ENCODE measurements at places on chromosomes 13 and 19.
A peak's percentile ranks its signal among the peaks of the same experiment; 100 is the strongest.

DNA sequence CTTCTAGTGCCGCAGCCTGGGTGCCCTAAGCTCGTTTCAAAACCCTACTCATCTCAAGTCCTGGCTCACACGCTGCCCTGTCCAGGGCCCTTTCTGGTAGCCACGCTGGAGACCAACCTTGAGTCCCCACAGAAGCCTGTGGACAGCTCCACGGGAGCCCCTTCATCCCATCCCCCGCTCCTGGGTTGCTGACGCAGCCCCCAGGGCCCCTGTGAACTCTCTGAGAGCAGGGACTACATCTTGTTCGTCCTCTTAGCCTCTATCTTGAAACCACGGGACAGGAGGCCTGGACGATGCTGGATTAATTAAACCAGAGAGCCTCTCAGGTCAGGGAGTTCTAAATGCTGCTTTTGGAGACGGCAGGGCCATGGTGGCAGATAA, 7.4 kb downstream of the MLLT1 start:
- no peak for DNase-seq

DNA sequence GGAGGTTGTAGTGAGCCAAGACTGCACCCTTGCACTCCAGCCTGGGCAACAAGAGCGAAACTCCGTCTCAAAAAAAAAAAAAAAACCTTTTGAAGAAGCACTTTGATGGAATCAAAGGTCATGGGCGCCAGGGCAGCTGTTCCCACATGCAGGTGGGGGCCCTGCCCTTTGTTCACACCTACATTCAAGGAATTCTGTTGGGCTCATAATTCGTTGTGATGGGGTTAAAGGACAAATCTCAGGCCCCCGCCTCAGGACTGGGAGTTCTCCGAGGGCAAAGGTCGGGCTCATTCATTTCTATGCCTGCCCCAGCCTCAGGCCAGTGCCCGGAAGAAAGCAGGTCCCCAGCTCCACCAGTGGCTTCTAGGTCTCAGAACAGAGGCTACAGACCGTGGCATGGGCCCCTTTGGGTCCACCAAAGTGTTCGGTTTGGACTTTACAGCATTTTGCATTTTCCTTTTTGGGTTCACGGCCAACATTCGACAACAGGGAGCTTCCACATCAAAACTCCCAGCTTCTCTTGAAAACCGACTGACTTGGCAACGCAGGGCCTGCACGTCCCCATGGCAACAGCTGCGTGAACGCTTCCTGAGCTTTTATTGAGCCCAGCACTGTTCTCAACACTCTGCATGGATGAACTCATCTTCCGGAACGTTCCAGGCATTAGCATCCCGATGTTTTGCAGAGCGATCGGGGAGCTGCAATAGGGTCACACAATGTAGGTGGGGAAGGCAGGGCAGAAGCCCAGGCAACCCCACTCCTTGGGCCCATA, 10.1 kb upstream of the GTF2F1 start:
- no peak for DNase-seq

DNA sequence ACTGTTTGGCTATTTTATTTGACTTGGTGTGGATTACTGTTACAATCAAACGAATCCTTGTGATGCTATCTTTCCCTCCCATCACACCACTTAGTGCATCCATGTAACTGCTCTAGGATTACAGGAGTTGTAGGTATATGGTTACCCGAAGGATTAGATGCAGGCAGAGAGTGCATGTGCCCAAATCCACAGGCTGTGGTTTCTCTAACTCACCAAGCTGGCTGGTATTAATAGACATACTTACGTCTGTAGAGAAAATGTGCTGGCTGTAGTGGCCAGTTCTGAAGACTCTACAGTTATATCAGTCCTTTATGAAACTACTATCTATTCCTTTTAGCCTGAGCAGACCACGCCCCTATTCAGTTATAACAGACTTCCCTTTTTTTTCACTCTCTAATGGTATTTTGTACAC, 1.1 kb upstream of the HMGB1 start:
- no peak for DNase-seq

- DNase-seq, result no peak
Observed at GRCh38 chr13:25371158-25371874, 458 bp upstream of the ATP8A2 start.

- no peak for DNase-seq
Observed at GRCh38 chr19:28607066-28607583, 605.8 kb downstream of the UQCRFS1 start.

- no peak for DNase-seq
Observed at GRCh38 chr19:17220207-17220758, 5.1 kb downstream of the USE1 start.

DNA sequence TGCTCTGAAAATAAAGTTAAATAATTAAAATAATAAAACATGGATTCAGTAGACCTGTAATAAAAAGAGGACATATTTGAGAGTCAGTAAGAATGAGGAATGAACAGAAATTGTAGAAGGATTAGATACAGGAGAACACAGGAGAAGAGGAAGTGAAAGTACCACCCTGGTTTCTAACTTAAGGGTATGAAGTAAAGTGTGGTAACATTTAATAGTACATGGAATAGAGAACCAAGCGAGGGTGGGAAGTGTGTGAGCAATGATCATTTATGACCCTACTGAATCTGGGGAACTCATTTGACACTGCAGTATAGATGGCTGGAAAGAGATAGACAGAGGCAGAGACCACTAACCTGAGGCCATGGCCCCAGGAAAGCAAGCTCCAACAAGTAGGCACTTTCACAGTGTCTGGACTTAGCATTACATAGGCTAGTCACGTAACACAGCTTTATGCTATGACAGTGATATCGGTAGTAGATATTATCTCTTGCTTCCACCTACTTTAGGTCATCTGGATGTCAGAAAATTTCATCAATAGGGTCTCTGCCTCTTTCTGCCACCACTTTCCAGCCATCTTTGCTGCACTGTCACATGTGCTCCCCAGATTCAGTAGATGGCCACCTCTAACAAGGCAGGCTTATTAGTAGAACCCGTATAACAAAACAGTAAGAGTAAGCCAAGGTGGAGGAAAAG, 633.9 kb upstream of the MIR17HG start:
- no peak for DNase-seq

- no peak for DNase-seq
Observed at GRCh38 chr19:33638167-33639034, 16.6 kb downstream of the CHST8 start.

DNA sequence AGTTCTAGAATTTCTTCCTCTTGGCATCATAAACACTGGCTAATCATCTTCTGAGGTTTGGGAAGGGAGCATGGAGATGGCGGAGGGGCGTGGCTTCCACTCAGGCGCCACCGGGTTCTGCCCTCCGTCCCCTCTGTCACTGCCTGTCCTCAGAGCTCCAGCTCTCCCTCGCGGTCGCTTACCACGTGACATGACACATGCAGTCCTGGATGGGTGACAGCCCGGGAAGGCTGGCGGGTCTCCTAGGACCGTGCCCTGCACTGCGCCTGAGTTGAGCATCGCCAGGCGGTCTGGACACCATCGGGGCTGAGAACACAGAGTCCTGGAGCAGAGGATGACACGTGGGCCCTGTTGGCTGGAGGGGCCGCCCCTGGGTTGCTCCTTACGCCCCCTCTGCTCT, 123.3 kb downstream of the RAB20 start:
- no peak for DNase-seq

- peak; percentile 62 for DNase-seq
Observed at GRCh38 chr19:56080669-56081401, 40.3 kb downstream of the ZNF787 start.

GRCh38 chr13:72643311-72643989, 84.0 kb downstream of the MZT1 start:
- peak; percentile 60 for DNase-seq

- DNase-seq, result no peak
Observed at GRCh38 chr19:18392417-18392816, 5.0 kb downstream of the LRRC25 start.

DNA sequence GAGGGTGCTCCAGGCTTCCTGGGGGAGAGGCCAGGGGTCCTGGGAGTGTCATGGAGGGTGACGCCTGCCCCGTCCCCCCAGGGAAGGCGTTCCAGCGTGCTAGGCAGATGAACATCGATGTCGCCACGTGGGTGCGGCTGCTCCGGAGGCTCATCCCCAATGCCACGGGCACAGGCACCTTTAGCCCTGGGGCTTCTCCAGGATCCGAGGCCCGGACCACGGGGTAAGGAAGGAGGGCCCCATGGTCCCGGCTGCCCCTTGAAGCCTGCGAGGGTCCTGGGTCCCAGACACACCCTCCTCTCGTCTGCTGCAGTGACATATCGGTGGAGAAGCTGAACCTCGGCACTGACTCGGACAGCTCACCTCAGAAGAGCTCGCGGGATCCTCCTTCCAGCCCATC, 11.4 kb downstream of the PTGER1 start:
- DNase-seq, result no peak

- no peak for DNase-seq
Observed at GRCh38 chr13:79989217-79989661, 351.7 kb downstream of the SPRY2 start.

DNA sequence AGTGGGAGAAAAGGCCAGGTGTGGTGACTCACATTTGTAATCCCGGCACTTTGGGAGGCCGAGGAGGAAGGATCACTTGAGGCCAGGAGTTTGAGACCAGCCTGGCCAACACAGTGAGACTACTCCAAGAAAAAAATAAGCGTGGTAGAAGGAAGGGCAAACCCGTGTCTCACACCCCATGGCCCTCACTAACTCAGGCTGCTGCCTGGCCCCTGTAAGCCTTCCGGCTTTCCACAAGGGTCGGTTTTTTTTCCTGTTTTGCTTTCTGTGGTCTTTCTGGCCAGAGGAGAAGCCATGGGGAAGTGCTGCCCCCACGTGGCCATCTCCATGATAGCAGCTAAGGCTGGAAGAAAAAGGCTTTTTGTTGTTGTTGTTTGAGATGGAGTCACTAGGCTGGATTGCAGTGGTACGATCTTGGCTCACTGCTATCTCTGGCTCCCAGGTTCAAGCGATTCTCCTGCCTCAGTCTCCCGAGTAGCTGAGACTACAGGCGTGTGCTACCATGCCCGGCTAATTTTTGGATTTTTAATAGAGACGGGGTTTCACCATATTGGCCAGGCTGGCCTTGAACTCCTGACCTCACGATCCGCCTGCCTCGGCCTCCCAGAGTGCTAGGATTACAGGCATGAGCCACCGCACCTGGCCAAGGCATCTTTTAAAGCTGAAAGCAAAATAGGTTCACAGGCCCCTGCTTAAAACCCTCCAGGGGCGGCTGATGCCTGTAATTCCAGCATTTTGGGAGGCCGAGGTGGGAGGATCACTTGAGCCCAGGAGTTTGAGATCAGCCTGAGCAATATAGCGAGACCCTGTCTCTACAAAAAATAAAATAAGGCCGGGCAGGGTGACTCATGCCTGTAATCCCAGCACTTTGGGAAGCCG, 7.5 kb upstream of the ARHGEF18 start:
- DNase-seq, result peak; percentile 94

- DNase-seq, result no peak
Observed at GRCh38 chr19:2021453-2022140, 6.1 kb upstream of the BTBD2 start.

DNA sequence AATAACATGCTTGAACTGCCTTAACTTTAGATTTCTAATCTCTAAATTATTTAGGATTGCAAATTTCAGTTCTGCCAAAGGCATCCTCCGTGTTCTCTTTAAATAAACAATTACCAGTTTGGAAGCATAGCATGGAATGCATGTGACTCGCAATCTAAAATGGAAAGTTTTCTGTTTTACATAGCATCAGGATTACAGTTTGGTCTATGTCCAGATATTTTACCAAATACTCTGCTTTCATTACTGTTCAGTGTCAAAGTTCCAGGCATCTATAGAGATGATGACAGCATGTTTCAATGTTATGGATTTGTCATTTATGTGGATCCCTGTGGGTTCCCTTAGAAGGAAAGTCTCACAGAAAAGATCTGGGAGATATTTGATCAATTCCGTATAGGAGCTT, 16.8 kb downstream of the FLT1 start:
- DNase-seq, result no peak

GRCh38 chr13:28147495-28147894, 9.2 kb downstream of the PAN3 start:
- DNase-seq, result no peak

- no peak for DNase-seq
Observed at GRCh38 chr13:62357887-62358645, 942.4 kb upstream of the PCDH20 start.

DNA sequence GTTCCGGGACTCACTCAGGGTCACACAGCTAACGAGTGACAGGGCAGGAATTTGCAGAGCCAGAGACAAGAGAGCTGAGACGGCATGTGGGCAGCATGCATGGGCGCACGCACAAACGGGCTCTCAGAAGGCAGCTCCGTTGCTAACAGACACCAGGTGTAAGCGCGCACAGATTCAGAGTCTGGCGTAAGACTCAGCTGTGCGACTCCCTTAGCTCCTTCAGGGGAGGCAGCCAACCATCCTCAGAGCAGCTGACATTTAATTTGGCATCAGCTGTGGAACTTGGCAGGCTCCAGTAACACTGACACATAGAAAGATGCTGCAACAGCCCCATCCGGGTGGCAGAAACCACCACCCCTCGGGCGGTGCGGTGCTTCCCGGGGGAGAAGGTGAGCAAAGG, 7.5 kb upstream of the TM6SF2 start:
- DNase-seq, result no peak

DNA sequence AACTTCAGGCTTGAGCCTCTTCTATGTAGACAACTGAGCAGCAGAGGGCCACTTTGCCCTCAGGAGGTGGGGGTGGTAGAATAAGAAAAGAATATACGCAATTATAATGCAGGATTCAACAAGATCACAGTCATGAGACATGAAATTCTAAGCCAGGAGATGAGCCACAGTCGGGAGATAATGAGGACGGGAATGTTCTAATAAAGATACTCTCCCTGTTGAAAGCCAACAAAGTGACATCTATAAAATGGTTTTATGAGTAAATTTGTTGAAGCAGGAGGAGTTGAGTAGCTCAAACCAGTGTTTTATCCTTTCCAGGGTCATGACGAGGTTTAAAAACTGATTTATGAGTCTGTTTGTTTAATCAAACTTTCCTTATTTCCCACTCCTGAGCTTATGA, 152.0 kb upstream of the SERP2 start:
- DNase-seq, result no peak

GRCh38 chr13:48839171-48839570, 136.5 kb upstream of the FNDC3A start:
- DNase-seq, result no peak

GRCh38 chr13:49625392-49626079, 2.8 kb upstream of the ARL11 start:
- DNase-seq, result no peak

DNA sequence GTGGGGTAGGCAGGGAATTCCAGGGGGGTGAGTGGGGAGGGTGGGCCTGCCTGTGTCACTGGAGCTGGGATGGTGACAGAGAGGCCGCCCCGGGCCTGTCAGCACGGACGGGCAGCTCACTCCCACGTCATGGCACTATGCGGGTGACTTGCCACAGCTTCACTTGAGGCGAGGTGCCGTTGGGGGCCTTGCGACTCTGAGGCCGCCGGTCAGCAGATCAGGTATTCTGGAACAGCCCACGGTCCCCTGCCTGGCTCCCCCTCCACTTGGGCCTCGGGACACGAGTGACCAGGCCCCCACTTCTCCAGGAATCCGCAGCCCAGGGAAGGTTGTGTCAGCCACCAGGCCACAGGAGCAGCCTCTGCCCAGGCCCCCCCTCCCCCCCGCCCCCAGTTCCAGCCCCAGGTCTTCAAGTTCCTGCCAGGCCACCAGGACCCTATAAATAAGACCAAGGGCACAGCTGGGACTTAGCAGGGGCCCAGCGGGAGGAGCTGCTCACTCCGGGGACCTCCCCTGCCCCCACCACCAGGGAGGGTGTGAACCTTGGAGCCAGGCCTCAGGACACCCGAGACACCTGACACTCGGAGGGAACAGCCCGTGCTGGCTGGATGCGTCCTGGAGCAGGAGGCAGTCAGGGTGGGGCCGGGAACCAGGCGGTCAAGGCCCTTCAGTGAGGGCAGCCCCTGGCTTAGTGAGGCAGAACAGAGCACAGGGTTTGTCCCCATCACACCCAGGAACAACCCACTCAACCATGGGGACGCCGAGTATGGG, 2.7 kb upstream of the MIDN start:
- DNase-seq, result no peak

- DNase-seq, result no peak
Observed at GRCh38 chr19:17114414-17114831, 38.8 kb downstream of the MYO9B start.
